ENCODE measurements at places on chromosomes 4 and X.
A peak's percentile ranks its signal among the peaks of the same experiment; 100 is the strongest.

DNA sequence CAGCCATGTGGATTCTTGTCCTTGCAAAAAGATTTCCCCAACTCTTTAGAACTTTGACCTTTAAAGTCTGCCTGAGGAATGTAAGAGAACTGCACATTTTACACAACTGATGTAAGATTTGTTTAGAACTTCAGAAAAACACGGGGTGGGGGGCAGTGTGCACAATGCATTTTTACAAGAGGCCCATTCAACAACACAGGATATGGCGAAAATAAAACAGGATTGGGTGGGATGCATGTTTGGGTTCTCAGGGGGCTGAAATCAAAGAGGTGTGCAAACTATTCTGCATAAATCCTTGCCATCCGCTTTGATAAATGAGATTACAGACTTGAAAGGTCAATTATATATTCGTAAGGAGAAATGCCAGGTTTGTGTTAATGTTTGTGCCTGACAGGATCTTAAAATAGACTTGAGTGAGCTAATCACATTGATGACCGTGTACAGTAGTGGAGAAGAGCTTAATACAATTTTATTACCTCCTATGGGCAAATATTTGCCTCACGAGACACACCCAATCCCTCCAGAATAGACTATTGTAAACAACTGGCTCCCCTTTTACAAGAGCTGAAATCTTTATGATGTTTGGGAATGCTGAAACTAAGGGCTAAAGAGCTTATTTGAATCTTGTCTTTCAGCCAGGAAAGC is 184.1 kb upstream of the LEF1 start:
- no peak for DNase-seq

GRCh38 chrX:136528645-136529315 is 3.2 kb upstream of the VGLL1 start:
- no peak for DNase-seq

DNA sequence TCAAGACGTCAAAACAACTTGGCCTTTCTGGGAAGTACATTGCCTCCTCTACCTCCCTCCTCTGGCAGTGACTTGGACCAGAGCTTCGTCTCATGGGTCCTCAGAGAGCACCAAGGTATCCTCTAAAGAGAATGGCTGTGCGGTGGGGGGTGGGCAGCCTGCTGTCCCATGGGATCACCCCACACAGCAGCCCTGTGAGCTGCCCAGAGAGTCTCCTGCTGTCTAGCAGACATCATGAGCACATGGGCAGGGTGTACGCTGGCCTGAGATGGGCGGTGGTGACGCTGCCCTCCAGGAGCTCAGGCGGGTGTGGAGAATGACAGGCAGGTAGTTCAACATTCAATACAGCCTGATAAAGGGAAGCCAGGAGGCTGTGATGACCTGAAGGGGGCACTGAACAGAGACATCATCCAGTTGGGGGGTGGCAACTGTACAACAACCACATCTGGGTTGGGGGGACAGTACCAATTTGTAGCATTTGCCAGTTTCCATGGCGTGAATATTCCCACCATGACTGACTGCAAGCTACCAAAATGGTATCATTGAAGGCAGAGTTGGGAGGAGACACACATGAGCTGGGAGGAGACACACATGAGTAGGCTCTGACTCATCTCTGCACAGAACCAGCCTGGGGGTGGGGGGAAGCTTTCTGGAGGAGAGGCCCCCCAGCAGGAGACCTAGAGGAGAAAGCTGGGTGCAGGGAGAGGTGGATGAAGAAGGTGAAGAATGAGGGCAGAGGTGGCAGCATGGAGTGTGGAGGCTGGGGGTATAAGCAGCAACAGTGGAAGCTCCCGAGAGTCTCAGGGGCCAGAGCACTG is 35.9 kb downstream of the C4orf50 start:
- DNase-seq: no peak

GRCh38 chr4:23091711-23092110 is 399.0 kb downstream of the GBA3 start:
- DNase-seq: no peak

DNA sequence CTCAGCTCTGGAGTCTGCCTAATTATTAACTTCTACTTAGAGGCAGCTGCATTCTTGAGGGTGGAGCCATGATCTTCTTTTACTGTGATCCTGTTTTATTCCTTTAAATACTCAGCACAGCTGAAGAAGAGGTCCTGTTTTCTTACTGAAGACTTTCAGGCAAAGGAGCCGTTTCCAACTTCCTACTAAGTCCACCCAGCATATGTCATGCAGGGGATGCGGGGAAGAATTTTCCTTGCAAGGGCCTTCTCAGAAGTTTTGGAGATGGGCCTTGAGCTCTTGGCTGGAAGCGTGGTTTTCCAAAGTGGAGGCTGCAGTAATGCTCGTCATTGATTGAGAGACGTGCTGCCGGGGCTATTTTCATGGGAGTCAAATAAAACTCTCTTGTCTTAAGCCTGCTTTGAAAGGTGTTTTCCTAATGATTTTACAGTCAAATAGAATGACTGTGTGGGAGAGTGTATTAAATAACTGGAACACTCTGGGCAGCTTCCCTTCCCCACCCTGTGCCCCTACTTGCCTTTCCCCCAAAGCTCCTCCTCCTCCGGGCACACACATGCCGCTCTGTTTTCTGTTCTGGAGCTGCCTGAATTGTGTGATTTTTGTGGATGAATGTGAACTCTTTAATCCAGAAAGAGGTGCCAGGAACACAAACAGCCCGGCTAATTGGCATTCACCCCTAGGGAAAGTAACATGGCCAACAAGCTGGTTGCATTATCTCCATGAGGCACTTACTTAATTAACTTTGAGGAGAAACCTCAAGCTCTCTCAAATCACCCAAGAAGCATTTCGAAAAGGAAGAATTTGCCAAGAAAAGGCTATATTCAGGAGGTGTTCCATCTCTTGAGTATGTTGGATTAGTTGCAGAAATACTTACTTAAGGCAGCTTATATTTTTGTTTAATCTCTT is 28.1 kb downstream of the FGF2 start:
- DNase-seq: no peak

GRCh38 chr4:15145709-15146108 is 143.4 kb downstream of the CPEB2 start:
- DNase-seq: no peak

- DNase-seq: no peak
These were observed 3.1 kb upstream of the FGB start for GRCh38 chr4:154559494-154560418.

DNA sequence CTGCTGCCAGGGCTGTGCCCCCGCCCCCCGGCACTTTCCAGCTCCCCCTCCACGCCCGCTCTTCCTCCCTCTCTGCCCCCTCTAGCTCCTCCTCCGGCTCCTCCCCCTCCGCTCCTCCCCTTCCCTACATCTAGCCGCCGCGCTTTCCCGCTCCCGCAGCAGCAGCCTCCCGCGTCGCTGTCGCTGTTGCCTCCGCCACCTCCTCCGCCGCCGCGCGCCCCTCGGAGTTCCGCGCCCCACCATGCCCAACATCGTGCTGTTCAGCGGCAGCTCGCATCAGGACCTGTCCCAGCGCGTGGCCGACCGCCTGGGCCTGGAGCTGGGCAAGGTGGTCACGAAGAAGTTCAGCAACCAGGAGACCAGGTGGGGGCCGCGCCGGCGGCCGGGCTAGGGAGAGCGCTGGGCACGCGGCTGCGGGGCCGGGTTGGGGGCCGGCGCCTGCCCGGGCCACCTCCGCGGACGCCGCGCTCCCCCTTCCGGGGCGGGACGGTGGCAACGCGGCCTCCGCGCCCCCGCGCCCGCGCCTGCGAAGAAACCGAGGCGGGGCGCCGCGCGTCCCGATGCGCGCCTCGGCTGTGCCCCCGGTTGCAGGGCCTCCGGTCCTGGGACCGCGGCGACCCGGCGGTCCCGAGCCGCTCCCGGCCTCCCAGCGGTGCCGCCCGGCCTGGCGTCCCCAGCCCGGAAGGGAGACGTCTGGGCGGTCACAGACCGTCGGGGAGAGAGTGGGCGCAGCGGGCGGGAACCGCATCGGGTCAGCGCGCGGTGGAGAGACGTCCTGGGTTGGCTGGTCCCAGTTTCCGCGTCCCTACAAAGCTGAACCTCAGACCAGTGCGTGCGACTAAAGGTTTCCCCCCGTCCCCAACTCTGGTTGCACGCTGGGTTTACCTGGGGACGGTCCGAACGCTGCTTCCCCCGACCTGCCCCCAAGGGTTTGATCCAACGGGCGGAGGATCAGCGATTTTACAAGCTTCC is at the start of gene PRPS2:
PRPS2 (plus strand) TSS at position 156 of the 972 bp plus-strand sequence; CDS start at position 242, 86 bp downstream.
- DNase-seq: peak; percentile 62

GRCh38 chrX:75228854-75229253 is 45.0 kb upstream of the UPRT start:
- DNase-seq: no peak

- no peak for DNase-seq
These were observed 277.1 kb upstream of the PRKX start for GRCh38 chrX:3990569-3990968.

- DNase-seq: no peak
These were observed 2.1 kb upstream of the NSG1 start for GRCh38 chr4:4384837-4385236.

GRCh38 chr4:118803253-118803652 is 32.7 kb downstream of the SEC24D start:
- DNase-seq: no peak

GRCh38 chrX:109343671-109344070 is 138.2 kb downstream of the GUCY2F start:
- DNase-seq: no peak

DNA sequence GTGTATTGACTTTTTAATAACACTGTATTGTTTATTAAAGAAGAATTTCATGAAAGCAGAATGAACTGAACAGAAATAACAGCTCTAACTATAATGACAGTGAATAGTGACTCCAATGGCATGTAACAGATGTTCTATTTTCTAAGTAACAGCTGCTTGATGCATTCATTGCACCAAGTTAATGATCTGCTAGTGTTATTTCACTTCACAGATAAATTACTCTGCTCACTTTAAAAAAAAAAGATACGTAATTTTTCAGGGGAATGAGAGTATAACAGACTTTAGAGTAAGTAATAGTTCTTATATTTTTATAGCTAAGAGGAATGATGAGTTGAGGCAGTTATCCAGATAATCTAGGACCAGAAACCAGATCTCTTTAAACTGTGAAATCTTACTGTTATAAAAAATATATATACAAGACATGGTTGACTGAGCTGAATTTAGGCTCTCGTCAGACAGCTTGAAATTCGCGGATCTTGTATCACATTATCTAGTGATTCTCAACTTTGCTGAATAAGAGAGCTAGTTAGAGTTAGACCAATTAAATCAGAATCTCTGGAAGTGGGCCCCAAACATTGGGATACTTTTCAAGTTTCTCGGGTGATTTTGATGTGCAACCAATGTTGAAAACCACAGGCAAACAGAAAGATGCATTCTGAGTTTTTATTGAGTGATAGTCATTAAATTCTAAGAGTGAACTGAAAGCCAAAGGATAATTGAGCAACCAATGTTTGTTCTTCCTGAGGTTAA is 840.7 kb downstream of the DMD start:
- no peak for DNase-seq

GRCh38 chr4:119643306-119644042 is 14.9 kb upstream of the PDE5A start:
- no peak for DNase-seq

GRCh38 chrX:15438332-15438731 is 54.1 kb upstream of the VEGFD start:
- no peak for DNase-seq

- DNase-seq: no peak
These were observed 10.3 kb downstream of the MPP1 start for GRCh38 chrX:154795016-154795415.

GRCh38 chrX:53122013-53122412 is 28.1 kb downstream of the KANTR start:
- DNase-seq: no peak

GRCh38 chrX:69618803-69619202 is 2.9 kb downstream of the EDA start:
- no peak for DNase-seq

GRCh38 chrX:111352424-111352823 is 59.6 kb downstream of the DCX start:
- no peak for DNase-seq

DNA sequence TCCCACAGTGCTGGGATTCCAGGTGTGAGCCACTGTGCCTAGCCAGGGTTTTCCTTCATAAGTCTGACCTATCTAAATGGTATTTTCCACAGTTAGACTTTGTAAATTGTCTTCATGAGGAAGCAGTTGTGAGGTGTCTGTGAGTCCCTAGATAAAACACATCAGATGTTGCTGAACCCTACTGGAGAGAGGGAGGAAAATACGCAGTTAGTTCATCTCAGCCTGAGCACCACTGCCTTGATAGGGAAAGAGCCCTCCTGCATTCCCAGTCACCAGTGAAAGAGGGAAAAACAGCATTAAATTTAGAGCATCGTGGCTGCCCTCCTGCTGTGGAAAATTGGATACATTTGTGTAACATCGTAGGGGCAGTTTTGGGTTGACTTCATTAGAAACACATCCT is 31.7 kb upstream of the CLDN34 start:
- DNase-seq: no peak
